ENCODE measurements at places on chromosomes 7 and 10.

- DNase-seq = no peak
These were observed 46.9 kb upstream of the PSMG3 start for GRCh38 chr7:1616741-1617140.

DNA sequence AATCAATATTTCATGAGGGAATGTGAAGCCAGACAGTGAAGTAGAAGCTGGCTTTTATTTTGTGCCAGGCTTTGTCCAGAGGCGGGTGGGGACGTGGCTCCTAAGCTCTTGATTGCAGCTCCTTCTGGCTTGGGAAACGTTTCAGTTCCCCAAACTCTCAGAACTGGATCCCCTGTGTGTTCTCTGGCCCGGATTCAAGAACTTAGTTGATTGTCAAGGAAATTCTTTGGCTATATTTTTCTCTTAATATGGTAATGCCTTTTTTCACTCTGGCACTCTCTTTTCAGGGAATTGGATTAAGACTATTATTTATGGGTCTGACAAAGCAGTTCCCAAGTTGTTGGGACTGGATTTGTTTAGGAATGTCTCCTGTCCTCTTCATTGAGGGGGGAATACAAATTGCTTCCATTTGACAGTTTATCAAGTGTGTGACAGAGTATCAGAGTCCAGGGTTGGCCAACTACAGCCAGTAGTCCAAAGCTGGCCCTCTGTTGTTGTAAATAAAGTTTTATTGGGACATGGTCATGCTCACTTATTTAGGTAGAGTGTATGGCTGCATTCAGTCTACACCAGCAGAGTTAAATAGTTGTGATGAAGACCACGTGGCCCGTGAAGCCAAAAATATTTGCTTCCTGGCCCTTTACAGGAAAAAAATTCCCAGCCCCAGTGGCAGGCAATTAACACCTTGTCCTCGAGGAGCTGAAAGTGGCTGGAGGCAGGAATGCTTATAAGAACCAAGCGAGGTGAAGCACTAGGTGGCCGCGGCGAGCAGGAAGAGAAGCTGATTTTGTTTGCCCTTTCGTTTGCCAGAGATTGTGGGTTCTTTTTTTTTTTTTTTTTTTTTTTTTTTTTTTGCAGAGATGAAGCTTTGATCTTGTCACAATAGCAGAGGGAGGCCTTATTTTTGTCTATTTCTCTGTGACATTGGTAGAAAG lies 34.3 kb downstream of the HTRA1 start:
- no peak for DNase-seq

DNA sequence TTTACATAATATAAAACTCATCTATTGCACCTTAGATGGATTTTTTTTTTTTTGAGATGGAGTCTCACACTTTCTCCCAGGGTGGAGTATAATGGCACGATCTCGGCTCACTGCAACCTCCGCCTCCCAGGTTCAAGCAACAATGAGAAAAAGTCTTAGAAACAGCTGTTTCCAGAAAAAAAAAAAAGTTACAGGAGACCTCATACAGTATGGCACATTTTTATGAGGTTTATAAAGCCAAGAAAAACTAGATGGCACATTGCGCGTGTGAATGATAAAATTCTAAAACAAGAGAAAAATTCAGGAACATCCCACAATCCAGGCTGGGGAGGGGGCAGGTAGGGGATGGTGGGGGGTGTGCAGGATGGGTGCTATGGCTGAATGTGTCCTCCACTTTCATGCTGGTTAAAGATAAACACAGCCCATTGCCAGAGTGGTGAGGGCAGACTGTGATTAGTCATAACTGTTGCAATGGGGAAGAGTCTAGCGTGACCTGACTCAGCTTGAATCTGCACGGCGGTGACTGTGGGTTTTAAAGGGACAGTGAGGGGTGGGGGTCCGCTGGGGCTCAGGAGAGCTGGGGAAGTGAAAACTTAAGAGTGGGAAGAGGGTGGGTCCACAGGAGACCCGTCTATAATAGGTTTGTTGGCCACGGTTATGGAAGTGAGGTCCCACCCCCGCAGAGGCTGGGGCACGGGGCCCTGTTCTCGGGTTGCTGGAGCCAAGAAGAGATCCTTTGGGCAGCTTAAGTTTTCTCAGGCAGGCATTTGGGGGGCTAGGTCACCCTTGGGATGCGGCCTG lies 11.9 kb upstream of the LRRC27 start:
- no peak for DNase-seq

- no peak for DNase-seq
These were observed 83.4 kb downstream of the NEURL1 start for GRCh38 chr10:103576862-103577261.

- DNase-seq = no peak
These were observed 190.5 kb upstream of the PPP2R2D start for GRCh38 chr10:131710142-131710861.

- DNase-seq = no peak
These were observed at the start of gene INMT for GRCh38 chr7:30751696-30752273. INMT (plus strand) TSS chr7:30752135; CDS start chr7:30752151, 16 bp downstream.

DNA sequence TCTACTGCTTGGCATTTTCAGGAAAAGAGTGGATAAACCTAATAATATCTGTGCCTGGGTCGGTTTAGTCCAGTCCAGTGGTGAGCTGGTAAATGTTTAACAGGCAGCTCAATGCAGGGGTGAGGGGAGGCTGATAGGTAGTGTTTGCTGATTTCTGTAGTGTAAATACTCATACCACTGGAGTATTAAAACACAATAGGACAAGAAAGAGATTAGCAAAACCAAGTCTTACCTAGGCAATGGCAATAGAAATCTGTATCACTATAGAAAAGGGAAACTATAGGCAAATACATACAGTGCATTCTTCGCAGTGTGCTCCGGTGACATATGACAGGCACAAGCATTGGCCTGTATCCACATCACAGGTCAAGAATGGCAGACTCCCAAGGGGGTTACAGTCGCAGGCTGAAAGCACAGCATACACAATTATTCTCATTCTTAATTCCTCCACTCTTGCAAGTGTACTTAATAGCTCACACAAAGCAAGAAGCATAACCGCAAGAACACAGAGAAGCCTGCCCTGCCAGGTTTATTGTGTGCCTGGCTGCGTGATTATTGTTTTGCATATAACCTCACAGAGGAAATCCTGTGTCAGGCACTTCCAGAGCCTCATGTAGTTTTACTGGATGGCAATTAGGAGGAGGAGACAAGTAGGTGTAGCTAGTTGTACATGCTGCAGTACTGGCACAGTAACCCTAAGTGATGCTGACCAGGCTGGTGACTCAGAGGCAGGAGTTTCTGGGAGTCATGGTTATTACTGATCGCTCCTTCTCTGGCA lies 35.0 kb downstream of the LAMB4 start:
- no peak for DNase-seq

Data from activated T-helper 1 cell treated with anti-CD3 and anti-CD28 coated beads, Interleukin-2, amount 50 U/mL, for 16 hours (primary cell).